ENCODE measurements at places on chromosomes 3 and 15.

GRCh38 chr3:9130345-9131305, 118.8 kb downstream of the SRGAP3 start:
- DNase-seq = no peak

- no peak for DNase-seq
Measured at GRCh38 chr3:155431856-155432570, 138.5 kb upstream of the STRIT1 start.

DNA sequence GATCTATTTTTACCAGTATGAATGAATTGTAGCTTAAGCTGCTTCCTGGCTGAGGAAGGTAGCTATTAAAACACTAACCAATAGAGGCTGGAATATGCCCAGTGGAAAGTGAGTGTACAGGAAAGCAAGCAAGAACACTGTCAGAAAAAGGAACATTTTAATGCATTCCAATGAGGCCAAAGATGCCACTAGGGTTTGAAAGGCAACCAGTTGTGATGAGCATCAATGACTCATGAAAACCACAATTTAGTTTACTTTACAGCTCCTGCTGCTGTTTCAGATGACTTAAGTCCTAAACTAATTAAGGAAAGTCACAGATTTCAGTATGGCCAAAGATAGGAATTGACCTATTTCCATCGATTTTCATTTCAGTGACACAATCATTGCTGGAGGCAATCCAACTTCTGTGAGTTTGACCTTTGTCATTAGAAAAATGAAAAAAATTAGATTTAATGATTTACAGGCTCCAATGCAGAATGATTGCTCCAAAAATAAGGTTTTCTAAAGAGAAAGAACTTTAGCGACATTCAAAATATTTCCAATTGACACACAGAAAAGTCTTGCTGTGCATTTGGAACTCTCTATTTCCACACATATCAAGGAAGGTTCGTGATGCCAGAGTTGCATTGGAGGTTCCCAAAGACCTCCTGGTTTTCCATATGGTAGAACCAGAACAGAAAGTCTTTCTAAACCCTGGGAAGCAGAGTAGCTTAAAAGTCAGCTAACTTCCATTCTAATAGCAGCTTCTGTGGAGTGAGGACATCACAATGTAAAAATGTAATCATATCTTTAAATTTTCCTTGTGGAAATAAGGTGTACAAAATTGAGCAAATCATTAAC, 103.0 kb downstream of the SUCNR1 start:
- DNase-seq = no peak

- no peak for DNase-seq
Measured at GRCh38 chr15:58447271-58448010, 15.7 kb downstream of the LIPC start.

- DNase-seq = peak; percentile 10
Measured at GRCh38 chr15:80846031-80846815, 67.1 kb downstream of the CEMIP start.

DNA sequence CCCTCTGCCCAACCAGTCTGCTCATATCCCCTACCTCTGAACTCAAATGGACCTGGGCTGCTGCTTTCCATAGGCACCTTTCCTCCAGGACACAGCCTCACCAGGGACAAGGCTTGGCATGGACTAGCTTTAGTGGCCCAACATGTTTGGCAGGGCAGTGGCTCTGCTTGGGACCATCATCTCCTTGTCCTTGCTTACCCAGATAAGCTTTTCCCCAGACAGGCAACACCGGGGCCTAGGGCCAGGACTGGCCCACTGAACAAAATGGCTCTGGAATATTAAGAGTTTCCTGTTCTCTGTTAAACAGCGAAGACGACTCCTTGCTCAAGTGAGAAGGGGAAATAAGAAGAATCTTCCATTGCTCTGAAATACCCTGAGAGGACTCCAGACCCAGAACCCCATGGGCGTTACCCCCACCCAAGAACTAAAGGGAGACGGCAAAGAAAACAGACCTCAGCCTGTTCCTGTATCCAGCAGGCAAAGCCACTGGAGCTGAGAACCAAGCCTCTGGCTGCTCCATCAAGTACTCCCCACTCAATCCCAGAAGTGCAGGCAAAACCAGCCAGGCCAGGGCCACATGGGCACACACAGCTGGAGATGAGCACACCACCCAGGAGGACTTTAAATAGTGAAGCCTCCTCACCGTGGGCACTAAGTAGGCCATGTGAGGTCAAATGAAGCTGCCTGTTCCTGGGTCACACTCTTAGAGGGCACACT, 45.5 kb downstream of the CTNNB1 start:
- no peak for DNase-seq

GRCh38 chr3:30226601-30227151, 379.7 kb upstream of the TGFBR2 start:
- no peak for DNase-seq

DNA sequence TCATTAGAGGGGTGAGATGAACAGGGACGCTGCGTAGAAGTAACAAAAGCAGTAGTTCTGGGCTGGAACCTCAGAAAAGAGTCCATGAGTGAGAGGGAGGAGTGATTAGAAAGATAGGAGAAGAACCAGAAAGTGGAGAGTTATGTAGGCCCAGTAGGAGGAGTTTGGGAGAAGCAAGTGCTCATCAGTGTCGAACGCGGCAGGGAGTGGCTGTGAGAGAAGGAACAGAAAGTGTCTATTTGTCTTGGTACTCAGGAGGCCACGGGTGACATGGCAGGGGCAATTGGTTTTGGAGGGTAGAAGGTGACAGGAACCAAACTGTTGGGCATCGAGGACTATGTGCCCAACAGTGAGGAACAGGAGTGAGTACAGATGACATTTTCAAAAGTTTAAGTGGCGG, 1.3 kb upstream of the INSYN1 start:
- DNase-seq = no peak

DNA sequence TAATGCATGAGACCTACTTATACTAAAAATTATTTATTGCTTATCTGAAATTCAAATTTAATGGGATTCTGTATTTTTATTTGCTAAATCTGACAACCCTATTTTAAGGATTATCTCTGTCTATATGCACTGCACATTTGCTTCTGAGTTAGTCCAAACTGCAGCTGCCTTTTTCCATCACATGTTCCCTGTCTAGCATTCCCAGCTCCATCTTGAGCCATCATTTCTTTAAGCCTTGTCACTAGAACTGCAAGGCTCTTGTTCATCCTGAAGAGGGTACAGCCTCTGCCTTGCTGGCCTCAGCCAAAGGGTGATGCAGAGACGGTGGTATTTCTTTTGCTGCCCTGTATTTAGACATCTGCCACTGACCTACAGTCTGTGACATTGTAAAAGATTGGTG, 125.8 kb upstream of the STT3B start:
- peak; percentile 7 for DNase-seq

- no peak for DNase-seq
Measured at GRCh38 chr3:51921081-51921578, 18.0 kb upstream of the IQCF1 start.

- no peak for DNase-seq
Measured at GRCh38 chr15:40511472-40512133, 40.8 kb downstream of the CHST14 start.

DNA sequence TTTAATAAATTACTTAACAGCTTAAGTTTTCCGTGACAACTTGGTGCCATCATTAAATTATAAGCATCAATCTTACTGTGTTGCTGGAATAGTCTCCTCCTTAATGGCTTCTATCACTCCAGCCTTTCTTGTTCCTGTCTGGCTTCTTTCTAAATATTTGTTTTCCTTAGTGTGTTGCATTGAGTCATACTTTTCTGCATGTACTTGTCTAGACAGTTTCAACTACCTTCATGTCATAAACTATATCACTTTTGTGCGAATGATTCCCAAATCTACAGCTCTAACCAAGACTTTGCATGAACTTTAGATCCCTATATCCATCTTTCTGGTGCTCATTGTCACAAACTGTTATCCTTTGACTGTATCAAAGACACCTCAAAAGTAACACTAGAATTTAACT, 78.4 kb downstream of the AKAP13 start:
- no peak for DNase-seq

- DNase-seq = no peak
Measured at GRCh38 chr3:133468251-133468721, 68.4 kb downstream of the BFSP2 start.

GRCh38 chr3:9226326-9226725, 23.1 kb downstream of the SRGAP3 start:
- DNase-seq = peak; percentile 16

Data from NCI-H82 (cell line).